ENCODE measurements at places on chromosomes 1 and 21.

DNA sequence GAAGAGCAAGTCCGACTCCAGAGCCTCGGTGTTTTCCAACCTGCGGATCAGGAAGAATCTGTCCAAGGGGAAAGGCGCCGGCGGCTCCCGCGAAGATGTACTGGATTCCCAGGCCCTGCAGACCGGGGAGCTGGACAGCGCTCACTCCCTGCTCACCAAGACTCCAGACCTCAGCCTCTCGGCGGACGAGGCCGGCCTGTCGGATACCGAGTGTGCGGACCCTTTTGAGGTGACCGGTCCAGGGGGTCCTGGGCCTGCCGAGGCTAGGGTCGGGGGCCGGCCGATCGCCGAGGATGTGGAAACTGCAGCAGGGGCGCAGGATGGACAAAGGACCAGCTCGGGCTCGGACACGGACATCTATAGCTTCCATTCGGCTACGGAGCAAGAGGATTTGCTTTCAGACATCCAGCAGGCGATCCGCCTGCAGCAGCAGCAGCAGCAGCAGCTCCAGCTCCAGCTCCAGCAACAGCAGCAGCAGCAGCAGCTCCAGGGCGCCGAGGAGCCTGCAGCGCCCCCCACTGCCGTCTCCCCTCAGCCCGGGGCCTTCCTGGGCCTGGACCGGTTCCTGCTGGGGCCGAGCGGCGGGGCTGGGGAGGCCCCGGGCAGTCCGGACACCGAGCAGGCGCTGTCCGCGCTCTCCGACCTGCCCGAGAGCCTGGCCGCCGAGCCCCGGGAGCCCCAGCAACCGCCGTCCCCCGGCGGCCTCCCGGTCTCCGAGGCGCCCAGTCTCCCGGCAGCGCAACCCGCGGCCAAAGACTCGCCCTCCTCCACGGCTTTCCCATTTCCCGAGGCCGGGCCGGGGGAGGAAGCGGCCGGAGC, 827 bp downstream of the FMN2 start:
- no peak for DNase-seq

GRCh38 chr1:168085401-168085872, 51.3 kb downstream of the GPR161 start:
- no peak for DNase-seq

- DNase-seq: no peak
Measured at GRCh38 chr1:25611843-25612242, 4.7 kb upstream of the MAN1C1 start.

DNA sequence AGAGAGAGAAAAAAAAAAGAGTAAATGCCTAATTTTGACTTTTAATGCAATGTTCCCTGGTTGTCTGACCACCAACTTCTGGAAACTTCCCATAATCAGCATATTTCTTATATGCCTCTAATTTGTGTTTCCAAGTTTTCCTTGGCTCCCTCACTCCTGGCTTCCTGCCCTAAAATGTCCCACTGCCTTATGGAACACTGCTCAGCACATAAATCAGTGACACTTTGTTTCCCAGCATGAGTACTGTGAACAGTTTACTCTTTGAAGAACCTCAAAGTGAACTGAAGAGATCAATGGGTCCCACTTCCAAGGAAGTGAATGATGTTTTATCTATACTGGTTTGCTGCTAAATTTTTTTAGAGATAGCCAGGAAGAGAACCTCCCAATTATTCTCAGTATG, 271.3 kb upstream of the PRMT6 start:
- DNase-seq: no peak

DNA sequence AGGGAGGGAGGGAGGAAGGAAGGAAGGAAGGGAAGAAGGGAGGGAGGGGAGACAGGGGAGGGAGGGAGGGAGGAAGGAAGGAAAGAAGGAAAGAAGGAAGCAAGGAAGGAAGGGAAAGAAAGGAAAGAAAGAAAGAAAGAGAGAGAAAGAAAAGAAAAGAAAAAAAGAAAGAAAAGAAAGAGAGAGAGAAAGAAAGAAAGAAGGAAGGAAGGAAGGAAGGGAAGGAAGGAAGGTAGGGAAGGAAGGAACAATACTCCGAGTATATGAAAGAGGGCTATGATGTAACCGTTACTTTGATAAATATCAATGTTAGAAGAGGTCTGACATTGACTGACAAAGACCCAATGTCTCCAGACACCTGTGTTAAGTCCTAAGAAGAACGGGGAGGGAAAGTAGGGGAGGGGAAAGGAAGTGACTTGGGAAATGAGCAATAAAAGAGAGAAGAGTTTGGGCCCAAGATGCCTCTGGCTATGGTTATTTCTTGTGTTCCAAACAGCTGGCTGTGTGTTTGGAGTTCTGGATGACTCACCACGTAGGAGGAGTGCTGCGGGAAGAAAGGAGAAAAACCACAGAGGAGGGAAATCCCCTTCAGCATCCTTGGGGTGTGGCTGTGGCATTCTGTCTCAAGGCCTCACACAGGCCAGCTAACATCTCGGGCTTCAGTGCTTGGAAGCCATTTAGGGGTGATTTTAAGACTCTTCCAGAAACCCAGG, 37.0 kb upstream of the RXRG start:
- no peak for DNase-seq

DNA sequence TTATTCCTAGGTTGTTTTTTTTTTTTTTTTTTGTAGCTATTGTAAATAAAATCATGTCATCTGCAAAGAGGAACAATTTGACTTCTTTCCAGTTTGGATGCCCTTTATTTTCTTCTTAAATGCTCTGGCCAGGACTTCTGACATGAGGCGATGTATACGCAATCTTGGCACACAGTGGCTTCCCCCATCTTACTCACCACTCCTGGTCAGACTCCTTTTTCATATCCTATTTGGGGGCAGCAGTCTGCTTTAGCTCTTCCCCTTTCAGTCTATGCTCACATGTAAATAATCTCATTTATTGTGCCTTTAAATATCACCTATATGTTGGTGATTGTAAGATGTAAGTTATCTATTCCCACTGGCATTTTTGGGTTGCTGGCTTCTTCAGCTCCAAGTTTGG, 56.1 kb downstream of the SLAMF6 start:
- DNase-seq: no peak

DNA sequence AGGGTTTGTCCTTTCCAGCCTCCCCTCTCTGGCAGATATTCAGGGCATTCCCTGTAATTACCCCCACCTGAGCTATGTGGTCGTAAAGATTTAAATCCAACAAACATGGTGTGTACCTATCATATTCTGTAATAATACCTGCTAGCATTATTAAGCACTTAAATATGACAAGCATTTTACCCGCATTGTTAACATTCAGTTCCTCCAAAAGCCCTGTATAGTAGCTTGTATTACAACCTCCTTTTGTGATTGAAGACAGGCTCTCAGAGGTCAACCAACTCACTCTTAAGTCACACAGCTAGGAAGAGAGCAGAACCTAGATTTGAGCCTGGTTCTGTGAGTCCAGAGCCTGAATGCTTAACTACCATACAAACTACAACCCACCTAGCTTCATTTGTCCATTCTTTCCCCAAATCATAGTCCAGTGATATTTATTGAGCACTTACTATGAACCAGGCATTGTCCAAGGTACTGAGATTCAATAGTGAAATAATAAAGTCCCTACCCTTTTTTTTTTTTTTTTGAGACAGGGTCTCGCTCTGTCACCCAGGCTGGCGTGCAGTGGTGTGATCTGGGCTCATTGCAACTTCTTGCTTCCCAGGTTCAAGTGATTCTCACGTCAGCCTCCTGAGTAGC, 13.8 kb upstream of the KDM4A start:
- no peak for DNase-seq

DNA sequence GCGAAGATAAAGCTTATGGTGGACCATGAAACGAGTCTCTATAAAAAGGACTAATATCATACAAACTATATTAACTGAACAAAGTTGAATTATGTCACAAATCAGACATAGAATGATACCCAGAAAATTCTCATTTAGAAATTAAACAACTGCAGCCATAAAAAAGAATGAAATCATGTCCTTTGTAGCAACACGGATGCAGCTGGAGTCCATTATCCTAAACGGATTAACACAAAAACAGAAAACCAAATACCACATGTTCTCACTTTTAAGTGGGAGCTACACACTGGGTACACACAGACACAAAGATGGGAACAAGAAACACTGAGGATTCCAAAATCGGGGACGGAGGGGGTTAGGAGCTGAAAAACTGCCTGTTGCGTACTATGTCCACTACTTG, 11.5 kb downstream of the COP1 start:
- DNase-seq: no peak

DNA sequence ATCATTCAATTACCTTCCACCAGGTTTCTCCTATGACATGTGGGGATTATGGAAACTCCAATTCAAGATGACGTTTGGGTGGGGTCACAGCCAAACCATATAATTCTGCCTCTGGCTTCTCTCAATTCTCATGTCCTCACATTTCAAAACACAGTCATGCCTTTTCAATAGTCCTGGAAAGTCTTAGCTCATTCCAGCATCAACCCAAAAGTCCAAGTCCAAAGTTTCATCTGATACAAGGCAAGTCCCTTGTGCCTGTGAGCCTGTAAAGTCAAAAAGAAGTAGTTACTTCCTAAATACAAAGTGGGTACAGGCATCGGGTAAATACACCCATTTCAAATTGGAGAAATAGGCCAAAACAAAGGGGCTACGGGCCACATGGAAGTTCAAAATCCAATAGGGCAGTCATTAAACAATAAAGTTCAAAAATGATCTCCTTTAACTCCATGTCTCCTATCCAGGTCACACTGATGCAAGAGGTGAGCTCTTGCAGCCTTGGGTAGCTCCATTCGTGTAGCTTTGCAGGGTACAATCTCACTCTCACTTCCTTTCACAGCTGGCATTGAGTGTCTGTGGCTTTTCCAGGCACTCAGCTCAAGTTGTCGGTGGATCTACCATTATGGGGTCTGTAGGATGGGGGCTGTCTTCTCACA, 112.9 kb downstream of the FCRL5 start:
- no peak for DNase-seq
